Ovary (tissue), 10 donors: ENCODE measurements at places on chromosomes 3 and 15. TPM values are rescaled to one million over a fixed set of nuclear protein-coding genes. Genes with fewer than 3 reads are reported as not detected.
A peak's percentile ranks its signal among the peaks of the same experiment; 100 is the strongest.

Gene CFAP20DC
- total RNA-seq, result 0.99 TPM

Gene FBLN2
- 4.0 TPM for total RNA-seq

GRCh38 chr3:178078953-178079352 is 457.3 kb upstream of the KCNMB2 start:
- no peaks in the 10 kb centered on the region for H3K27me3 ChIP-seq
- H3K4me1 ChIP-seq, result peaks cover 6% of the 10 kb centered on the region
- H3K27ac ChIP-seq, result no peak overlapping the region
- no peak overlapping the region for H3K4me3 ChIP-seq

GRCh38 chr15:77533578-77534430 is 98.9 kb downstream of the LINGO1 start:
- H3K27me3 ChIP-seq, result no peaks in the 10 kb centered on the region
- H3K27ac ChIP-seq, result no peak overlapping the region
- H3K36me3 ChIP-seq, result no peaks in the 10 kb centered on the region
- peak; percentile 14 for DNase-seq
- H3K4me3 ChIP-seq, result no peak overlapping the region

GRCh38 chr15:100909565-100909964 is 9.6 kb upstream of the LRRK1 start:
- no peaks in the 10 kb centered on the region for H3K27me3 ChIP-seq
- no peaks in the 10 kb centered on the region for H3K36me3 ChIP-seq
- H3K4me3 ChIP-seq, result no peak overlapping the region
- no peak for DNase-seq
- H3K4me1 ChIP-seq, result no peaks in the 10 kb centered on the region
